ENCODE measurements at places on chromosomes 7 and 10. TPM values are rescaled to one million over a fixed set of nuclear protein-coding genes. Genes with fewer than 3 reads are reported as not detected.

KLLN gene
- 0.66 TPM for total RNA-seq

OR13A1 gene
- total RNA-seq, result under 0.01 TPM

GPR15LG gene
- total RNA-seq, result not detected

SLC18A2 gene
- total RNA-seq, result not detected

GPR158 gene
- 3.9 TPM for total RNA-seq

TOMM7 gene
- total RNA-seq, result 67.4 TPM

HOXA4 gene
- not detected for total RNA-seq

STRIP2 gene
- 8.7 TPM for total RNA-seq

CCDC172 gene
- total RNA-seq, result not detected

NPTX2 gene
- 4.3 TPM for total RNA-seq

C10orf62 gene
- not detected for total RNA-seq

FAM25G gene
- total RNA-seq, result not detected

AOC1 gene
- not detected for total RNA-seq

INTS1 gene
- 93.8 TPM for total RNA-seq

CAMK1D gene
- 5.7 TPM for total RNA-seq

CTAGE15 gene
- total RNA-seq, result 0.43 TPM

PON1 gene
- total RNA-seq, result not detected

CALCR gene
- 0.14 TPM for total RNA-seq

JAKMIP3 gene
- total RNA-seq, result under 0.01 TPM

TMEM26 gene
- 1.1 TPM for total RNA-seq

MACC1 gene
- total RNA-seq, result not detected

SPDYE5 gene
- not detected for total RNA-seq

CUZD1 gene
- total RNA-seq, result 0.22 TPM

MSMB gene
- not detected for total RNA-seq

TLX1 gene
- not detected for total RNA-seq

GLCCI1 gene
- 10.3 TPM for total RNA-seq

ELMO1 gene
- not detected for total RNA-seq

GPR85 gene
- 1.0 TPM for total RNA-seq

Measured in placental pericyte (primary cell).